ENCODE measurements at places on chromosomes 5 and 9.

DNA sequence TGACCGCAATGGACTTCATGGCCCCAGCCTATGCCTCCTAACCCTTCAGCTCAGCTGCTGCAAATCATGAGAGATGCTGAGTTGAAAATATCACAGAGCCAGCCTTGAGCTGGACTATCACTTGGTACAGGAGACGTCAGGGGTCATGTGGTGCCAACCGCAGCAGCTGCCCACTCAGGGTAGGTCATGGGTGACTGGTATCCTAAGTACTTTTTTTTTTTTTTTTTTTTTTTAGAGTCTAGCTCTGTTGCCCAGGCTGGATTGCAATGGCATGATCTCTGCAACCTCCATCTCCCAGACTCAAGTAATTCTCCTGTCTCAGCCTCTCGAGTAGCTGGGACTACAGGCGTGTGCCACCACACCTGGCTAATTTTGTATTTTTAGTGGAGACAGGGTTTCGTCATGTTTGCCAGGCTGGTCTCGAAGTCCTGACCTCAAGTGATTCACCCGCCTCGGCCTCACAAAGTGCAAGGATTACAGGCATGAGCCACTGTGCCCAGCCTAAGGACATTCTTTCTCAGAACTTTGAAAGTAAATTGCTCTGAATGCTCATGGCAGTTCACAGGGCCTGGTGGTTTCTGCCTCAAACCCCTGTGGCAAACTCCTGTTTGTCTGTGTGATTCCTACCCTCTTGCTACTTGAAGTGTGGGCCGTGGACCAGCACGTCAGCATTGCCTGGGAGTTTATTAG lies 21.3 kb downstream of the WWC1 start:
- DNase-seq: no peak

GRCh38 chr9:116074658-116075057 lies 78.9 kb upstream of the PAPPA start:
- DNase-seq: no peak

GRCh38 chr9:109166771-109167601 lies at the start of gene FRRS1L:
FRRS1L (minus strand) TSS chr9:109167249; CDS start chr9:109167138, 111 bp downstream.
- DNase-seq: no peak

GRCh38 chr5:155260798-155261197 lies 247.2 kb downstream of the KIF4B start:
- DNase-seq: no peak

DNA sequence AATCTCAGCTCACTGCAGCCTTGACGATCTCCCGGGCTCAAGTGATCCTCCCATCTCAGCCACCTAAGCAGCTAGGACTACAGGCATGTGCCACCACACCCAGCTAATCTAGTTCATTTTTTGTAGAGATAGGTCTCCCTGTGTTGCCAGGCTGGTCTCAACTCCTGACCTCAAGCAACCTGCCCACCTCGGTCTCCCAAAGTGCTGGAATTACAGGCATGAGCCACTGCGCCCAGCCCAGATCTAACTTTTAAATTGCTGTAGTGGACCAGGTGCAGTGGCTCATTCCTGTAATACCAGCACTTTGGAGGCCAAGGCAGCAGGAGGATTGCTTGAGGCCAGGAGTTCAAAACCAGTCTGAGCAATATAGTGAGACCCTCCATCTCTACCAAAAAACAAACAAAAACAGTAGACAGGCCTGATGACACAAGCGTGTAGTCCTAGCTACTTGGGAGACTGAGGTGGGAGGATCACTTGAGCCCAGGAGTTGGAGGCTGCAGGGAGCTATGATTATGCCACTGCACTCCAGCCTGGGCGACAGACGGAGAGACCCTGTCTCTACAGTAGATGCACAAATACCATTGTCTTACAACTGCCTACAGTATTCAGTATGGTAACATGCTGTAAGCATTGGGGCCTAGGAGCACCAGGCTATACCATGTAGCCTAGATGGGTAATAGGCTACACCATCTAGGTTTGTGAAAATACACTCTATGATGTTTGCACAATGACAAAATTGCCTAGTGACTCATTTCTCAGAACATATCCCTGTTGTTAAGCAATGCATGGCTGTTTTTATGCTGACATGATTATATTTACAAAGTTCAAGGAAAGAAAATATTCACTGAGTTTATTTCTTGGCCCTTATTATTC lies 1.5 kb upstream of the SIT1 start:
- no peak for DNase-seq

DNA sequence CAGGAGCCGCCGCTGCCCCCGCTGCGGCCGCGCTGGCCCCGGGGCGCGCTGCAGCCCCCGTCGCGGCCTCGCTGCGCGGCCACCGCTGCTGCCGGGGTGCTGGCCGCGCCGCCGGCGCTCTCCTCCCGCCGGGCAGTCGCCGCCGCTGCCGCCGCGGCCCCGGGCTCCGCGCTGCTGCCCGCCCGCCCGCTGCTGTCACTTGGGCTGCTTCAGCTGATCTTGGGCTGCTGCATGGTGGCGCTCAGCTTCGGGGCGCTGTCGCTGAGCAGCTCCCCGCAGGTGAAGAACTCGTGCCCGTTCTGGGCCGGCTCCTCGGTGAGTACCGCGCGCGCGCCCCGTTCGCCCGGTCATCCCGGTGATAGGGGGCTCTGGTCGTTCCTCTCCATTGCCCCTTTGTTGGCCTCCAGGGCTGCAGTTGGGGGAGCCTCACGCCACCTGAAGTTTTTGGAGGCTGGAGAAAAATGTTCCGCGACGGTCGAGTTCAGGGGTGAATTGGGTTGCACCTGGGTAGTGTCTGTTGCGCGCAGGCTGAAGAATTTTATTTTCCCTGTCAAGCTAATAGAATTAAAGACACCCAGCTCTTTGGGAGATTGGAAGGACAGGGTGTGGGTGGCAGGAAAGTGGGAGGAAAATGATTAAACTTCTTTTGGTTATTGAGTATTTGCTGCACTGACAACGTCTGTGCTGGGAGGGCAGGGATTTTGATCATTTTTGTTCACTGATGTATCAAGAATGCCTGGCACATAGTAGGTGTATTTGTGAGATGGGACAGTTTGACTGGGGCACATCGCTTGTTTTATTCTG lies 596 bp downstream of the ENTREP1 start:
- no peak for DNase-seq

GRCh38 chr5:50663636-50664035 lies 2.8 kb upstream of the PARP8 start:
- no peak for DNase-seq

- DNase-seq: no peak
Measured at GRCh38 chr9:10930081-10930480, 317.3 kb upstream of the PTPRD start.

GRCh38 chr9:128124451-128124850 lies 3.1 kb downstream of the PTGES2 start:
- DNase-seq: no peak

DNA sequence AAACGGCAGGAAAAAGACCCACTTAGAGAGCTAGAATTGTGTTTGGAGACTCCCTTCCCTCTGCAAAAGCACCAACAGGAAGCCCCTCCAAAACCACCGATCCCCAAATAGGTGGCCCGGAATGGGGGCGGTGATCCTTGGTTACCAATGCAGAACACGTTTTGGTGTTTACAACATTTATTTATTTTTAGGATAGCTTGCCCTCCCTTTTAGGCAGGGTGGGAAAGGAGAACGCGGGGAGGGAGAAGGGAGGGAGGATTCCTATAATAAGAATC lies 579 bp upstream of the NTRK2 start:
- no peak for DNase-seq

GRCh38 chr9:89935801-89936200 lies 331.0 kb downstream of the GADD45G start:
- DNase-seq: no peak

GRCh38 chr9:31588006-31588405 lies 796.4 kb upstream of the ACO1 start:
- DNase-seq: no peak

DNA sequence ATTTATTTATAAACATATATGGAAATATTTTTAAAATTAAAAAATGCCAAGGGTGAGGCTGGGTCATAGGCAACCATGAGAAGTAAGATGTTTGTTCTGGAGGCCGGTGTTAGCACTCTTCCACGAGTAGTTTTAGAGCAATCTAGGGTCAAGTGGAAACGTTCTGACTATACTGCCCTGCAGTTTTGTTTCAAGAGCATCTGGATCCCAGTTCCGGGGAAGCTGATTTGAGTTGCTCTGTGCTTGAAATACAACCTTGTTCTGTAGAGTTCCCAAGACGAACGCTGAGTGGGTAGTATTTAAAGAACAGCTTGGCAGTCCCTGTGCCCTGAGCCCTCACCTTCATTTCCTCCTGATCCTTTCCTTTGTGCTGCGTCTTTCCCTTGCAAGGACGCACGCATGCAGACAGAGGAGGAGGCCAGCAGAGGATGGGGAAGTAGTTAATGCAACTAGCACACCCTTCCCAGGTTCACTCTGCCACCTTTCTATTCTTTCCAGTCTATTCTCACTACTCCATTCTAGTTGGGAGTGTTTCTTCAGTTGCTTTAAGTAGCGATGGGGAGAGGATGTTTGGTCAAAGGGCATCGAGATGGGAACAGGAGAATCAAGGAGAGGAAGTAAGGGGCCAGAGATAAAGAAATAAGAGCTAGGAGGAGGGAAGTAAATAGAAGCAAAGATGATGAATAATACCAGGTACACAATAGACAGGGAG lies 68.3 kb upstream of the ZSWIM6 start:
- DNase-seq: no peak

GRCh38 chr5:148687427-148687826 lies 33.1 kb upstream of the HTR4 start:
- DNase-seq: no peak

DNA sequence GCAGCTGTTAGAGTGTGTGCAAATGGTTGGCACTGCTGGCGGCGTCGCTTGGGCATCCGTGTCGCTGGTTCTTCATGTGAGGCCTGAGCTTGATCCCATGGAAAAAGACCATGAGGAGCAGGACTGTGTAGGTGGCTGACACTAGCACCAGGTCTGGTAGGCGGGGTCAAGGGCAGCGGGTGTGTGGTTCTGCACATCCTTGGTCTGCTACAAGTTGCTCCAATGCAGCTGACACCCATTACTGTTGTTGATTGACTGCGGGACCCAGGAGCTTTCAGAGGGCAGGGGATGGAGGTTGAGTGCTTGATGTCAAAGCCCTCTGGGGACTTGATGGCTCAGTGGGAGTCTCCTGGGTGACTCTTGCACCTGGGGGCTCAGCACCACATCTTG lies 29.0 kb upstream of the PITX1 start:
- no peak for DNase-seq

- no peak for DNase-seq
Measured at GRCh38 chr9:97958812-97959511, 21.0 kb upstream of the HEMGN start.

All from stimulated activated naive CD4-positive, alpha-beta T cell (primary cell).